Fibroblast of villous mesenchyme (primary cell): ENCODE measurements at places on chromosomes 2 and 18. TPM values are rescaled to one million over a fixed set of nuclear protein-coding genes. Genes with fewer than 3 reads are reported as not detected.
A peak's percentile ranks its signal among the peaks of the same experiment; 100 is the strongest.

CELF4 gene
- not detected in 2 replicates for total RNA-seq

- no peak for DNase-seq
Measured at GRCh38 chr18:27577265-27577664, 392.2 kb upstream of the CHST9 start.

GRCh38 chr2:150327564-150328489, 159.6 kb downstream of the RND3 start:
- DNase-seq = no peak

DAW1 gene
- total RNA-seq = 0.64 TPM in 1 of 2 replicates, not detected in the other

PROC gene
- total RNA-seq = not detected in 2 replicates

DNA sequence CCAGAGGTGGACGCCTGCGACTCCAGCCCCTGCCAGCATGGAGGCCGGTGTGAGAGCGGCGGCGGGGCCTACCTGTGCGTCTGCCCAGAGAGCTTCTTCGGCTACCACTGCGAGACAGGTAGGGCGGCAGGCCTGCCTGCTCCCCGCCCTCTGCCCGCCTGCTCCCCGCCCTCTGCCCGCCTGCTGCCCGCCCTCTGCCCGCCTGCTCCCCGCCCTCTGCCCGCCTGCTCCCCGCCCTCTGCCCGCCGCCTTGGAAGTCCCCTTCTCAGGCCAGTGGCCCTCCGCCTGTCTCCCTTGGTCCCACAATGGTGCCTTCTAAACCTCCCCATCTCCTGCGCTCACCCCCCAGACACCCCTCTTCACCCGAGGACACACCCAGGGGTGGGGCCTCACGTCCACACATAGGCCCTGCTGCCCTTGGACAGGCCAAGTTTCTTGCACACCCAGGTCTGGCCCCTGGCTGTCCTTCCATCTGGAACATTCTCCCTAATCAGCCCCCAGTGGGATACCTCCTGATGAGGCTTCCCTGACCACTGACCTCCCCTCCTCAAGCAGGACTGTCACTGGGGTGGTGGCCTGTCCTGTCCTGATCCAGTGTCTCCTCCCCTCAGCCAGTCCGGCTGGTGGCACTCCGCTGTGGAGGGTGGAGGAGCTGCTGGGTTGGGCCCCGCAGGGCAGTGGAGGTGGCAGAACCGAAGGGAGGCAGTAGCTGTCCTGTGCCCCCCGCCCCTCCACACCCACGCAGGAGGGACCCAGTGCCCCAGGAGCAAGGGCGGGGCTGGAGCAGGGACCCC, 37.9 kb downstream of the MTERF4 start:
- DNase-seq = no peak

FBXO15 gene
- total RNA-seq = 0.32 and 0.43 TPM in 2 replicates

- no peak for DNase-seq
Measured at GRCh38 chr2:229530434-229530833, 183.9 kb downstream of the DNER start.

DNA sequence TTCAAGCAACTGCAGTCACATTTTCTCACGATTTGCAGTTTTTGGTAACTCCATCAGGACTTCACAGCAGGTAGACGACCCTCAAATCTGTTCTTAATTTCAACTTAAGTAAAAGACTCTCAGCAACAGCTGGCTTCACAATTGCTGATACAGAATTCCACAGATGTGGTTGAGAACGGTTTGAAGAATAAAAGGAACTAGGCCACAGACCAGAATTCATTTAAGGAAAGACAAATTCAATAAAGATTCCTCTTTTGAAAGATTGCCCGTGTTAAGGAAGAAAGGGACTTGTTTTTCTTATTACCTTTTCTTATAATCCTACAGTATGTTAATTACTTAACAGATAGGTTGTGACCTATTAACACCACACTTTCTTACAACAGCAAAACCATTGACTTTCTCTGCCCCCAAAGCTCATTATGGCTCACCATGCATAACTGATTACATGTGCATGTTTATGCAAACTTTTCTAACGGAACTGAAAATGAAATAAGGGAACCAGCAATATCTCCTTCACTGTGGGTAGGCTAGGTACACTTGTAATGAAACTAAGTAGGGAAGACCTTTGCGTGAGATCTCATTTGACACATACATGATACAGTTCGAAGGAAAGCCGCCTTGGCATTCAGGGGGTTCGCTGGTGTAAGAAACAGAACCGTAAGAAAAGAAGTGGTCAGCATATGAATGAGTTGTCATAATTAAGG, 4.7 kb upstream of the ZNF516 start:
- DNase-seq = no peak

DNA sequence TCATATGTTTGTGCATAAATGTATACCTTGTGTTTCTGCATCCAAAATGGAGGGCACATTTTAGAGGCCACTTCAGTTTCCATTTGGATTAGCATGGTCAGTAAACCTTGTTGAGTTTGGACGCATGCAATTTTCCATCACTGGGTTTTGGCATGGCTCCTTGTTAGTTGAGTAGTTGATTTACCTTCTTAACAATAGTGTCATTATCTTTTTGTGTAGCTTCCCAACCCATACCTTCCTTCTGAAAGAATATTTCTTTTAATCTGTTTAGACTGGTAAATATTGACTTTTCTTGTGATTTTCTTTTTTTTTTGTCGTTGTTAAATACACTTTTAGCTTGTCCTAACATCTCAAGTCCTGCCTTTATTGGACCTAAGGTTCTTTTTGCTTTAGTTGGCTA, 15.5 kb downstream of the RPIA start:
- no peak for DNase-seq

COLEC11 gene
- total RNA-seq = 0.43 and 1.6 TPM in 2 replicates

SEMA4F gene
- total RNA-seq = 5.6 and 7.7 TPM in 2 replicates

- peak; percentile 68 for DNase-seq
Measured at GRCh38 chr2:163465440-163465839, 270.4 kb downstream of the FIGN start.

GRCh38 chr2:236847023-236847422, 238.7 kb upstream of the COPS8 start:
- DNase-seq = no peak

DNA sequence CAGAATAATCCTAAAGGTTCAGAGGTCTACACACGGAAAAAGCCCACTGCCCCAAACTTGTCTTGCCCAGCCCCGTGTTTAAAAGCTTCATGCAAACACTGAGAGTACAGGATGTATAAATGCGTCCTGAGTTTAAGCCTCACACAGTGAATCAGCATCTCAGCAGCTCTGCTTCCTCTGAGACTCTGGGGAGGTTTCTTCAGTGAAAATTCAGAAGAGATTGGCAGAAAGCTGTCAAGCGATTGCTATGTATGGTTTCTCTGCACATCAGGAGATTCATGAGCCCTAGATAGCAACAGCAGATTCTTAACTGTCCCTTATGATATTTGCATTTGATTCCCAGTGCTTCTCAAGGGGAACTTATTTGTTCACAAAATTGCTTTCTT, 27.1 kb downstream of the CRACDL start:
- DNase-seq = peak; percentile 12

KYNU gene
- 0.43 and 0.64 TPM in 2 replicates for total RNA-seq

GRCh38 chr2:231549446-231550239, 19.4 kb upstream of the NMUR1 start:
- DNase-seq = no peak

- no peak for DNase-seq
Measured at GRCh38 chr18:46176001-46176400, 71.8 kb downstream of the HAUS1 start.

RAB17 gene
- 0.43 and 0.64 TPM in 2 replicates for total RNA-seq

GRCh38 chr2:232493701-232494474, 6.3 kb upstream of the ECEL1 start:
- no peak for DNase-seq

GPR148 gene
- total RNA-seq = not detected in 2 replicates

- no peak for DNase-seq
Measured at GRCh38 chr2:113088213-113088992, 20.6 kb downstream of the IL1F10 start.

- no peak for DNase-seq
Measured at GRCh38 chr18:55031979-55032378, 72.7 kb upstream of the CCDC68 start.

EFR3B gene
- under 0.01 TPM in 2 replicates for total RNA-seq

OTOS gene
- not detected in 2 replicates for total RNA-seq

DNA sequence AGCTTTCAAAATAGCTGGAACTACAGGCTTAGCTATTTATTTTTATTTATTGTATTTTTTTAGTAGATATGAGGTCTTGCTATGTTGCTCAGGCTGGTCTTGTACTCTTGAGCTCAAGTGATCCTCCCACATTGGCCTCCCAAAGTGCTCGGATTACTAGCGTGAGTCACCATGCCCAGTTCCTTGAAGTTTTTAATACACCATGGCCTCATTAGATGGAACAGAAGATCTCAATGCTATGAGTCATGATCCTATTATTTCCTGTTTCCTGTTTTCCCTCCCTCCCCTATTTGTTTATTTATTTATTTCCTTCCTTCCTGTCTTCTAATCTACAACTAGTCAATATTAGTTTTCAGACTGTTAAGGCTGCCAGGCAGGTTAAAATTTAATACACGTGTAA, 309.0 kb downstream of the CMPK2 start:
- peak; percentile 79 for DNase-seq
